ENCODE measurements at places on chromosomes 5 and 9.

DNA sequence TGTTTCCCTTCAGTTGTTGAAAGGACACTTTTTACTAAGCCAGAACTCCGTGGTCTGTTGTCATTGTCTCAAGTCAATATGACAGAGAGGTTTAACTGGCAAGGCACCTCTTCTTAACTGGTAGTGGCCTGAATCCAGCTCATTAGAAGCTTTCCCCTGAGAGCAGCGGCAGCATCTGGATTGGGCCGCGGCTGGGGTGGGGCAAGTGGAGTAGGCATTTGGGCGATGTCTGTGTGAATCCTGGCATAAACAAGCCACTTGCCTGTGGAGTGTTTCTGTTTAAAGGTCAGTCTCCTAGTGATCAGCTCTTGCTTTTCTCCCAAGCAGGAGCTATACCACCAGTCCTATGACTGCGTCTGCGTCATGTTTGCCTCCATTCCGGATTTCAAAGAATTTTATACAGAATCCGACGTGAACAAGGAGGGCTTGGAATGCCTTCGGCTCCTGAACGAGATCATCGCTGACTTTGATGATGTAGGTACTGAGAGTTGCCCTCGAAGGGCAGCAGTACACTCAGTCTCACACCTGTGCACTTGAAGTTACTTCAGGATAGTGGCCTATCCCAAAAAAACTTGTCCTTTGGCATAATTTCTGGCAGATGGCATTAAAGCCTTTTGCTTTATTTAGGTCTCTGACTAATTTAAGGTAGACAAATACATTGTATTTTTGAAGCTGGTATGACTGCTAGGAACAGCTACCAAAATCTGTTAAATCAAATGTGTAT is 48.9 kb downstream of the CFAP90 start:
- no peak for DNase-seq

GRCh38 chr5:32173267-32174010 is 680 bp downstream of the GOLPH3 start:
- peak; percentile 22 for DNase-seq

- no peak for DNase-seq
These were observed 232.2 kb downstream of the PBX3 start for GRCh38 chr9:125979383-125979782.

GRCh38 chr5:57738301-57738700 is 255.7 kb upstream of the ACTBL2 start:
- DNase-seq = no peak

GRCh38 chr9:92158097-92158601 is 42.9 kb upstream of the SPTLC1 start:
- no peak for DNase-seq
